CD4-positive, alpha-beta T cell treated with Interleukin-2 at 100 ng/mL for 4 hours (primary cell): ENCODE measurements at places on chromosomes 13 and 19.

DNA sequence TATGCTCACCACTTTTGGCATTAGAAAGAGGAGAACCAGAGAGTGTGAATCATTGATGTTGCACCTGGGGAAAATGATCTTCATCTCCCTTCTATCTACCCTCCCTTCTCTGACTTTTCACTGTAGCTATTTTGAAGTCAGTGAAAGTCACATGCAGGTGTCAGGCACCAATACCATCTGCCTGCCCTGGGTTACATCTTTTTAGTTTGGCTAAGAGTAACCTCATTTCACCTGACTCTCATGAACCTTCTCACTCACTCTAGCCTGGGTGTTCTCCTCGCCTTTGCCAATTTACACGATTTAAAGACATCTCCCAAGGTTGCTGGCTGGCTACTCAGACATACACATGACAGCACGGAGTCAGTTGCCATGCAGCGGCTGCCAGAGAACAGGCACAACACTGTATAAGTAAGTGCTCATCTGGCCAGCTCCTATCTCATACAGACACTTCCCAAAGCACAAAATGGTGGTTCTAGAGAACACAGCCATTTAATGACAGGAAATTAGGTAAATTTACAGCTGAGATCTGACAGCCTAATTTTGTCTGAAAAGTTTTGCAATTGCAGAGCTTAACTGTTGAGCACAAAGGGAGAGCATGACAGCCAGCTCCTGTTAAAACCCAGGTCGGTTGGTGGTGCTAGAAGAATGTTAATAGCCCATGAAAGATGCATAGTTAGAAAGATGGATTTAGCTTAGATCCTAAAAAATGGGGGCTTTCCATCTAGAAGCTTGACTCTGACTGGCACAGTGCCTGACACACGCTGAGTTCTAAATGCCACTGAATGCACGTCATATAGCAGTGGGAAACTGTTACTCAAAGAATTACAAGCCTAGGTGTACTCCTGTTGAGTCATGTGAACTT is 32.5 kb downstream of the LCP1 start:
- DNase-seq, result no peak

DNA sequence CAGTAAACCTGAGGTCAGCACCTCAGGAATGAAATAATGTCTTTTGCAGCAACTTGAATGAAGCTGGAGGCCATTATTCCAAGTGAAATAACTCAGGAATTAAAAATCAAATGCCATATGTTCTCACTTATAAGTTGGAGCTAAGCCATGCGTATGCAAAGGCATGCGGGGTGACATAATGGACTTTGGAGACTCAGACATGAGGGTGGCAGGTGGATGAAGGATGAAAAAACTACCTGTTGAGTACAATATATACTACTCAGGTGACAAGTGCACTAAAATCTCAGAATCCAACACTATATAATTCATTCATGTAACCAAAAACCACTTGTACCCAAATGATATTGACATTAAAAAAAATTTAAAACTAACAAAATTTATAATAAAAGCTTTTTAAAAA is 1416.9 kb downstream of the UQCRFS1 start:
- no peak for DNase-seq

GRCh38 chr13:37667702-37668101 is 69.1 kb upstream of the POSTN start:
- DNase-seq, result no peak

- DNase-seq, result no peak
These were observed 12.4 kb upstream of the SIAH3 start for GRCh38 chr13:45863709-45864590.

GRCh38 chr19:1859331-1859781 is 4.0 kb downstream of the KLF16 start:
- DNase-seq, result no peak

DNA sequence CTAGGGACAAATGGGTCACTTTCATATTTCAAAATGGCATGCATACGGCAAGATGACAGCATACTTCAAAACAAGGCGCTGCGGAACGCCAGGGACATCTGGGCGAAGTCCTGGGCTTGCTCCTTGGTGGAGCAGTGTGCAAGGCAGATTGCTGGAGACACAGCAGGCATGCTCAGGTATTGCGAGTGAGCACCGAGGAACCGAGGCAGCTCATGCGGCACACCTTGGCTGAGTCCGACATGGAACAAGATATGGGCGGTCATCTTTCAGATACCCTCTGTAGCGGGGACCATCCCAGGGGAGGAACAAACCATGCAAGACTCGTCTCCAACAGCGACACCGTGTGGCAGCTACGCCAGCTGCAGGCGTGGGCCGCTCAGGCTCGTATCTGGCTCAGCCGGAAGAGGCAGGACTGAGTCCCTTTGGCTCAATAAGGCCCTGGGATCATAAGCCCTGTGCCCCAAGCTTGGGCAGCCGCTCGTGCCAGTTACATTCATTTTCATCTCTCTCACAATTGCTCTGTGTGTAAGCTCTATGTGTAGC is 112.4 kb downstream of the NUFIP1 start:
- DNase-seq, result no peak

- DNase-seq, result peak; percentile 60
These were observed 18.9 kb upstream of the ZSCAN5A start for GRCh38 chr19:56333506-56333905.

- DNase-seq, result no peak
These were observed 9.2 kb downstream of the CYP2B6 start for GRCh38 chr19:41000310-41000737.

- DNase-seq, result no peak
These were observed 16.5 kb downstream of the C2CD4C start for GRCh38 chr19:392375-392970.

DNA sequence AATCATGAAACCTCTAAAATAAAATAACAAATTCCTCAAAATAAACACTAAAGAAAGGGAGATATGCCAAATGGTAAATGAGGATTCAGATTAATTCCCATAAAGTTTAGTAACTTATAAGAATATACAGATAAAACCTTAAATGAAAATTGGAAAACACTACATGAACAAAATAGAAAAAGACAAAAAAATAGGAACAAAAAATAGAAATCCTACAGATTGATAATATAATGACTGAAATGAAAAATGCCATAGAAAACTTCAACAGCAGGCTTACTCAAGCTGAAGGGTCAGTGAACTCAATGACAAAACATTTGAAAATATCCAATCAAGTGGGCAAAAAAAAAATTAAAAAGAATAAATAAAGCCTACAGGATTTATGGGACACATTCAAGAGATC is 1784.8 kb downstream of the PCDH9 start:
- no peak for DNase-seq

GRCh38 chr19:525029-525428 is 6.5 kb upstream of the CDC34 start:
- no peak for DNase-seq

DNA sequence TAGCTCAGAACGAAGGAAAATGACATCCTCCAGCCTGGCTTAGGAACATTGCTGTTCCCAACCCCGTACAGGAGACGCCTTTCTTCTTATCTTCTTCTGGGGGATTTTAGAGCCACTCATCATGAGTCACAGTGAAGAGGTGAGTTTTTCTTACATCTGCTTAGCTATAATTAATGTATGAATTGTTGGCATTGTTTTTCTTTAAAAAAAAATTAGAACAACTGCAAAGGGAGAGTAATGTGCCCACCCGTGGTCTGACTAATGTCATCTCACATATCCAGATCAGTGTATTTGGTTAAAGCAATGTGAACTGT is 310.6 kb upstream of the TSHZ3 start:
- no peak for DNase-seq

- DNase-seq, result no peak
These were observed 454.5 kb downstream of the SUCLA2 start for GRCh38 chr13:47546391-47547225.

GRCh38 chr19:38219221-38219620 is 4.8 kb downstream of the DPF1 start:
- DNase-seq, result no peak

GRCh38 chr19:3550947-3551791 is 6.2 kb downstream of the MFSD12 start:
- no peak for DNase-seq

DNA sequence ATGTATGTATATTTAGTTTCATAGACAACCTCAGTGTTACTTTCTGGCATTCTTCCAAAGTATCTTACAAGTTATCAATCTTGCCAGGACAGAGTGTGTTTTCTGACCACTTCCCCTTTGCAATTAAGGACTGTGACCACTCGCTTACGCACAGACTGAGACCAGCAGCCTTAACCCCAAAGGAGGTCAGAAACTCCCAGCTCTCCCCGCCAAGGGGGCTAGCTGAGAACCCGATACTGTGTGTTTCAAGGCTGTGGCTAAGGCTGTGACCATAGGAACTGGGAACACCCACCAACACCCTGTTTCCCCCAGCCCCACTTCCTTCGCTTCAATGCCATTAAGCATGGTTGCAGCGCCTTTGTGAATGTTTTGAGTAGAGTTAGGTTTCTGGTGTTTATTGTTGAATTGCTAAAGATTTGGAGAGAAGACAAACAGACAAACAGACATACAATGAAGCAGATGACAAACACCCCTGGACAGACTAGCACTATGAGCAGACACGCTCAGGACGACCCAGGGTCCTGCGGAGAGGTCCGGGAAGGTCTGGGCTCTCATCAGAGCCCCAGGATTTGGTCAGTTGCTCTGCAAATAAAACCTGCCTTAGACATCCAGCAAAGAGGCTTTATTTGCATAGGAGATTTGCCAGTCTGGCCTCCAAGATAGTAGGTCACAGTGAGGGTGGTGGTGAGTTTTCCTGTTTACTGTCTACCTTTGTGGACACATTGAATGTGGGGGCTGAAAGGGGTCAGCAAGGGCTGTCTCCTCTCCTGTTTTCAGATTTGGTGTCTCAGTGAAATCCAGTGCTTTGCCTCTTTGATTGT is 25.0 kb upstream of the TNFSF11 start:
- DNase-seq, result no peak

- DNase-seq, result peak; percentile 35
These were observed 1.7 kb downstream of the ERCC5 start for GRCh38 chr13:102847272-102848234.

DNA sequence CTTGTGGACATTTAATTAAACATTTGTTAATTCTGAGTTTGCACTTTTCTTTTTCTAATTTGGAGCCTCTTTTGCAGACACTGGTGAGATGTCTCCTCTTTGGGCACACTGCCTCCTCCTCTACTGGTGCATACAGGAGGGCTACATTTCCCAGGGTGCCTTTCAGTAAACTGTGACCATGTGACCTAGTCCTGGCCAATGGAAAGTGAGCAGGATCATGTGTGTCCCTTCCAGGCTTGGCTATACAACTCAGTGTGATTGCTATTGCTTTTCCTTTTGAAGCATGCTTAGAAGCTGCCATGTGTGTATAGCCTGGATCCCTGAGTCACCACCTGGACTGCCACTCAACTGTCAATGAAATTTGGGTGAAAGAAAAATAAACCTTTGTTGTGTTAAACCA is 4.5 kb downstream of the IZUMO2 start:
- DNase-seq, result no peak
